Panc1 (cell line): ENCODE measurements at places on chromosomes 4 and X.

DNA sequence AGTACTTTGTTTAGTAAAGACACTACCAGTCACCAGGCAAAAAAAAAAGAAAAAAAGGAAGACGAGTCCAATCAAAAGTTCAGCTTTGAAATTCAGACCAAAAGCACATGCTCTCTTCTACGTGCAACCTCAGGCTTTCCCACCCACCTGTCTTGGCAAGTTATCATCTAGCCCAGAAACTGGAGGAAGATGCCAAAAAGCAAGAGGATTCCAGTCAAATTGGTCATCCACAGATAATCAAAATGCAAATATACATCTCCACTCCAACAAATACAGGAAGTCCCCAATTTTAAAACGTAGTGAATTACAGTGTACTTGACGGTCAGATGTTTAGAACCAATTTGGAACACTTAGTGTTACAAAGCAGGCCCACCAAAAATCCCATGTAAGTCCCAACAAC is 96.5 kb downstream of the PALLD start:
- no peak for DNase-seq

- DNase-seq, result no peak
These were observed 9.1 kb downstream of the LAMTOR3 start for GRCh38 chr4:99885063-99885664.

GRCh38 chrX:133610056-133610455 is 194.8 kb upstream of the GPC4 start:
- no peak for DNase-seq

- DNase-seq, result no peak
These were observed 299.0 kb downstream of the RAPGEF2 start for GRCh38 chr4:159401791-159402380.

DNA sequence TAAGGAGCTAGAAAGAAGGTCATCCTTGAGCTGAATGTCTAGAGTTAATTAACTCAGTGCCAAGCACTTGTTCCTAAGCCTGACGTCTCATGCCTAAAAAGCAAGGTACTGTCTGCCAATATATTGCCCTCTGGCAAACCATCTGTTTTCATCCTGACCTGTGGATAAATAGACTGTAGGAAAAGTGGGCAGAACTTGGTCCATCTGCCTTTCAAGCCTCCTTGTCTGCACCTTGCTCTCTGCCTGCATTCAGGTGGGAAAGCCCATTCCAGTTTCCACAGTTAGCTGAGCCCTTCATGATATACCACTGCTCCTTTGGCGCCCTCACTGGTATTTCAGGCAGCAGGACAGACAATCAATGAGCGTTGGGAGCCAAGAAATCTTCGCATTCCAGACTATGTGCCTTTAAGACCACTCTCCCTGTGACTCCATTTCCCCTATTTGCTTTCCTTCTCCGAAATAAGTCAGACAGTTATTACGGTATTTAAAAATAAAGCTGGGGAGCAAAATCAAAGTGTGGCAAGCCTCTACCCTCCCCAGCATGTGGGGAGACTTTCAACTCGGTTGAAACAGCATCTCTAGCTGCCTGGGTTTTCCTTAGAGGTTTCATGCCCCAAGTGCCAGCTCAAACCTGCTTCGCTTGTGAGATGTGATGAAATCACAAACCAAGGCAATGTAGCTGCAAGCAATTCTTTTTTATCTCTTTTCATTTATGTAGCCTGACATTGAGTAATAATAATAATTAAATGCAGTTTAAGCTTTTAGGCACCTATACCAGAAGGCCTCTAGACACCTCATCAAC is 2.5 kb upstream of the CCDC149 start:
- no peak for DNase-seq

DNA sequence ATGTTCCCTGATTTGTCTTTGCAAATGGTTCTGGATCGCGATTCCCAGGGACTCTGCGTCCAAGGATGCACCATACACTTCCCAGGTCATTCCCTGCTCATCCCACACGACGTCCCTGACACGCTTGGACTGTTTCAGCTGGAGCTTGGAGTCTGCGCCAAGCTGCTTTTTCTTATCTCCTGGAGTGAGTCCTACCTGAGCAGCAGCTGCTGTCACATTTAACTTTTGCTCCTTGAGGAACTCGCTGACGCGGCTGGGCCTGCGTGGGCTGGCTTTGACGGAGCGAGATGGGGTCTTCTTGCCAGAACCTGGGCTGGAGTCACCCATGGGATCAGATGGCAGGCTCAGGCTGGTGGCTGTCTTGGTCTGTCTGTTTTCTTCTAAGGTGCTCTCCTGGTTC is 59.6 kb downstream of the GPRIN3 start:
- DNase-seq, result no peak

DNA sequence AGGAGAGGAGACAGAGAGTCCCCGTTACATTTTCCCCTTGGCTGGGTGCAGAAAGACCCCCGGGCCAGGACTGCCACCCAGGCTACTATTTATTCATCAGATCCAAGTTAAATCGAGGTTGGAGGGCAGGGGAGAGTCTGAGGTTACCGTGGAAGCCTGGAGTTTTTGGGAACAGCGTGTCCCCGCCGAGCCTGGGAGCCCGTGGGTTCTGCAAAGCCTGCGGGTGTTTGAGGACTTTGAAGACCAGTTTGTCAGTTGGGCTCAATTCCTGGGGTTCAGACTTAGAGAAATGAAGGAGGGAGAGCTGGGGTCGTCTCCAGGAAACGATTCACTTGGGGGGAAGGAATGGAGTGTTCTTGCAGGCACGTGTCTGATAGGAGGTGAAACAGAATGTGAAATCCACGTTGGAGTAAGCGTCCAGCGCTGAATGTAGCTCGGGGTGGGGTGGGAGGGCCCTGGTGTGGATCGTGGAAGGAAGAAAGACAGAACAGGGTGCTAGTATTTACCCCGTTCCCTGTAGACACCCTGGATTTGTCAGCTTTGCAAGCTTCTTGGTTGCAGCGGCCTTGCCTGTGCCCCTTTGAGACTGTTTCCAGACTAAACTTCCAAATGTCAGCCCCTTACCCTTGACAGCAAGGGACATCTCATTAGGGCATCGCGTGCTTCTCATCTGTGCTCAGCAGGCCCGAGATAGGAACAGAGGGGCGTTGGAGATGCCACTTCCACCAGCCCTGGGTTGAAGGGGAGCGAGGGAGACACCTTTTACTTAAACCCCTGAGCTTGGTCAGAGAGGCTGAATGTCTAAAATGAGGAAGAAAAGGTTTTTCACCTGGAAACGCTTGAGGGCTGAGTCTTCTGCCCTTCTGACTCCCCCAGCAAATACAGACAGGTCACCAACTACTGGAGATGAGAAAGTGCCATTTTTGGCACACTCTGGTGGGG is 2.7 kb downstream of the SHOX start:
- DNase-seq, result no peak
